ENCODE measurements at places on chromosomes 5 and 9.

- no peak for DNase-seq
These were observed 489.5 kb upstream of the EDIL3 start for GRCh38 chr5:84874196-84874595.

DNA sequence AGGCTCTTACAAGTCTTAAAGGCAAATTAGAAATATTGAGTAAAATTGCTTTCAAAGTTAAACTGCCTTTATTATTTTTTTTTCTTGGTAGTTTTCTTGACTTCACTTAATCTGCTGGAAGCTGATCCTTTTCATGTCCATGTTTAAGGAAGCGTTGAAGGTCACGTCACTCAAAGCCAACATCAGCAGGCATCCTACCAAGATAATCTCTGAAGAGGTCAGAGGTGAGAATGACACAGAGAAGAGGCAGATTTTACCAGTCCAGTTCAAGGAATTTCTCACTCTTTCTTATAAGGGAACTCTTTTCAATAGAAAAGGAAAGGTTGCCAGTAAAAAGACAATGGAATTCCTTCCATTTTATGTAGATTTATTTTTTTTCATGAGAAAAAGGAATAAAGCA, 259.8 kb downstream of the ANXA1 start:
- no peak for DNase-seq

GRCh38 chr9:14203356-14204056, 110.4 kb downstream of the NFIB start:
- DNase-seq: no peak

GRCh38 chr5:51518607-51519006, 135.4 kb downstream of the ISL1 start:
- no peak for DNase-seq

GRCh38 chr5:80755626-80756025, 100.8 kb upstream of the DHFR start:
- DNase-seq: no peak

DNA sequence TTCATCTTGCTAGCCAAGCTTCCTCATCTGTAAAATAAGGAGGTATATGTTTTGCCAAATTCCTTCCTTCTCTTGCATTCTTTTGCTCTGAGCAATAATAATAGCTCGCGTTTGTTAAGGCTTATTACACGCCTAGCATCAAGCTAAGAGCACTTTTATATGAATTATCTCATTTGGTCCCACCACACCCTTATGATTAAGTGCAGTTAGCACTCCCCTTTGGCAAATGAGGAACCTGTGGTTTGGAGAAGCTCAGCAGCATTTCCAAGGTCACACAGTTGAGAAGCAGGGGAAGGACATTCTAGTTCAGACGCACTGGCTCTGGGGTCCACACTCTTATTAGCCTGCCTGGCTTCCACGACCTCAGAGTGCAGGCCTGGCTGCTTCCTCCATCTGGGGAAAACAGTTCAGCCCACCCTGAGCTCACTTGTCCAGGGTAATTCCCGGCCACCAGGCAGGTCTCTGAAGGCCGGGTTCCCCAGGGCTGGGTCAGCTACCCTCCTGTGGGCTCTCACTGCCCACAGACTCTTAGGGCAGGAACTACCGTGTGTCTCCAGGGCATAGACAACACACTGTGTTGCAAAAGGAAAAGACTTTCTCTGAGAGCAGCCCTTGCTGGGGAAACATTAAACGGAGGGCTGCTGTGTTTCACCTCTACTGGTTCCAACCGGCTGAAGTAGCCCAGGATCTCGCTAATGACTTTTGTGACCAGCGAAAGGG, 9.9 kb upstream of the FBP1 start:
- DNase-seq: no peak

DNA sequence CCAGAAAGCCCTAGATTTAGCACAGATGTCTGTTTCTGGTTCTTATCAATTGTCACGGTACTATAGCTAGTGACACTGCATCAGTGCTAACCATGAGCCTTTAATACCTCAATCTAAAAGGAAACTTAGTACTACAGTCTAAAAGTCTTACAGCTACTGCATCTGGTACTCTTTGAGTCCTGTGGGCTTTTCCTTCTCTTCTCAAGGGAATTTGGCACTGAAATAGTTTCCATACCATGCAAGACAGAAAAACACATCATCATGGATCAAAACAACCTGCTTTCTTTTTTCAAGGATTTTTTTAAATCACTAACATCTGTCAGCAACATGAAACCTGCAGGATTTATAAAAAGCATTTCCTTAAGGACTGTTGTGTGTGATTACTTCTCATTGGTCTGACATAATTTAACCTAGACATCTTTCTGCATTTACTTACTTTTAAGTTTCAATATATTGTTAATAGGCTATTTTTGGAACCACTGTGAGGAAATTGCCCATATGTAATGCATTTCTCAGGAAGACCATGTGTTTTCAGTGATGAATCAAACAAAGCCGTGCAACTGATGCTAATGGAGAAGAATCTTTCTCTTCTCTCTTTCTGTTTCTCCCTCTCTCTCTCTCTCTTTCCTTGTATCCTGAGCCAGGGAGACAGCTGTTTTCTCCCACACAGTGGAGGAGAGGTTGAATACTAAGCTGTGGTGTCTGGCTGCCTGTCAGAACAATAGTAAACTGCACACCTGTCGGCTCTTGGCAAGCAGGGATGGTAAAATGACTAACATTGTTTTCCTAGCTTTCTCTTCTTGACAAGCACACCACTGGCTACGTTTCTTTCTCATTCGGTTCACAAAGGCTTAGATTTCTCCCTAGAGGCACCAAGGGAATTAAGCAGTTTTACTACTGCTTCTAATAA, 273.4 kb downstream of the CSNK1G3 start:
- no peak for DNase-seq

GRCh38 chr9:132923346-132923902, 21.0 kb downstream of the TSC1 start:
- DNase-seq: no peak

- no peak for DNase-seq
These were observed 461.3 kb upstream of the CLINT1 start for GRCh38 chr5:158320178-158320674.

DNA sequence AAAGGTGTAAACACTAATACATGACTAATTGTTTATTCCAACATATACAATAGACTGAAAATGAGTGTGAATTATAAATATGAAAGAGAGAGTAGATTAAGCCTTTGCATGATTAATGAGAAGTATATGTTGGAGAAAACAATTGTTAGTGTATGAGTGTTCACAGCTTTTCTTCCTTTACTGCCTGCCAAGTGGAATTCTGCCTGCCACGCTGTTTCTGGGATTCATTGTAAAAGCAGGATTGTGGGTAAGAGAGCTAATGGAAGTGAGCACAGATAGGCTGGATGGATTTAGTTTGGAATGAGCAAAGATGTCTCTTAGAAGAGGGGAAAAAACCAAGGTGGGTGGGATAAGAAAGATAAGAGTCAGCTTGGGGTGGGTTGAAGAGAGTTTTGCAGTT, 129.6 kb upstream of the NMUR2 start:
- DNase-seq: no peak

DNA sequence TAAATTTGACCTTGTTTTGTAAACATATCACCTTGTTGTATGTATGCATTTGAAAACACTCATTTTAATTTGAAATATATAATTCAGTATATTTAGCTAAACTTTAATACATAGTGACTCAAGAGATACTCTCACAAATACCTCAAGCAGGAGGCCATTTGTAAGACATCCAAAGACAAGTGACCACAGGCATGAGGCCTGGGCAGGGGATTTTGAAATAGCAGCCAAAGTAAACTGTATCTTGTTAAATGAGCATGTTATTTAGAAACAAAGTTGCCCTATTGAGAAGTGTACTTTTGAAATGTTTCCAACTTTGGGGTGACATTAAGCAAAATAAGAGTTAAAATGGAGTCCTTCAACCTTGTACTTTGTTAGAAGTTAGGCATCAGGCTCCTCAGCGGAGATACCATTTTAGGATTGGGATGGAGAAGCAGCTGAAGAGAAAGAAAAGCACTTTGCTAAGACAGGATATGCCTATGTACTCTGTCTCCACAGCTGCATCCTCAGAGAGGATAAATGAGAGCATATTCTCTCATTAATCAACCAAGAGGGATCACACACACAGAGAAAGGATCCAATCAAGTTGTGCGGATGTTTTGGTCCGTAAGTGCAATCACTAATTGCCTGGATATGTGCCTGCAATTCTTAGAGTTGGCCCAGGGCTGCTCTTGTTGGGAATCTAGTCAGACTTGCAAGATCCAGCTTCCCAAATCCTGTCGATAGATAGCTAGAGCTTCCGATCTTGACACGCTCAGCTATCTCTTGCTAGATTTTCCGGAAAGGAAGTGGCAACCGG, 157.5 kb upstream of the HAPLN1 start:
- no peak for DNase-seq

DNA sequence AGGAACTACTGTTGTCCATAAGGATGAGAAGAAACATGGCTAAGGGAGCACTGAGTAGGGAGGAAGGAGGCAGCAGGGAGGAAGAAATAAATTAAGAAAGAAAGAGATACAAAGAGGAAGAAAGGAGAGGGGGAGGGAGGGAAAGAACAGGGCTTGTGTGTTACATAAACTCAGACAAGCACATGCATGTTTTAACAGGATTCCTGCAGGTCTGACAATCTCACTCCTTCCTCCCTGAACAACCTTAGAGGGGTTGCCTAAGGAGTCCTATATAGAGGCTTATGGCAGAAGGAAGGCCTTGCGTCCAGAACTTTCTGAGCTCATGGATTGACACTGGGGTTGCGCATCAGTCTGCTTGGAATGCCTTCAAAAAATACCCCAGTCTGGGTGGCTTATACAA, 4.2 kb upstream of the KCNIP1 start:
- DNase-seq: no peak

- no peak for DNase-seq
These were observed 563.7 kb downstream of the CDK5RAP2 start for GRCh38 chr9:120016231-120016630.

GRCh38 chr9:36126016-36126730, 10.4 kb upstream of the GLIPR2 start:
- no peak for DNase-seq

GRCh38 chr9:108673386-108673785, 182.4 kb downstream of the ACTL7B start:
- DNase-seq: no peak

- no peak for DNase-seq
These were observed 51.8 kb downstream of the SLC1A3 start for GRCh38 chr5:36658038-36658756.

DNA sequence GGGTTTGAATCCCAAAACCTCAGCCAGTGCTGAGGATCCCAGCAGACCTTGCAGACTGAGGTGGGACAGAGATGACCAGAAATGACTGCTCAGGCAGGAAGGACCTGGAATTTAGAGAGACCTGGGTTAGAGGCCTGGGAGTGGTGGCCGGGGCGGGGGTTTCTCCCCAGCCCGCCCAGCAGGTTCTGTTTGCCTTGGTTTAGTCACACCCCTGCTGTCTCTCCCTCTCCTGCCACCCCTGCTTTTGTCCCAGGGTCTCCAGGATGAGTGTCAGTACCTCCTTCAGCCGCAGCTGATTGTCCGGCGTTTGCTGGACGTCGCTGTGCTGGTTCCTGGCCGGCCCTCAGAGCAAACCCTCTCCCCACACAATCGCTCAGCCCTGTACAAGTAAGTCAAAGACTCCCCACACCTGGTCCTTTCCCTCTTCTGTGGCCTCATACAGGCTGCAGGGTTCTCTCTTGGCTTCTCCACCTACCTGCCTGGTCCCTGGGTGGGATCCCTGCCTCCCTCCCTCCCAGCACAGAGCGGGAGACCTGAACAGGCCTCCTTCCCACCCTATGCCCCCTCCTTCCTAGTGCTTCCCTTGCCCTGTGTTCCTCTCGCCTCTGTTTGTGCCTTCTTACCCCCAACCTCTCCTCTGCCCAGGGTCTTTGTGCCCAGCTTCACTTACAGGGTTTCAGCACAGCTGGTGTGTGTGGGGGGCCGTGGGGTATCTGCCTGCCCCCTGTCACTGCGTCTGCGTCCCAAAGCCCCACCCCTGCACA, 12.0 kb downstream of the TMEM8B start:
- no peak for DNase-seq

DNA sequence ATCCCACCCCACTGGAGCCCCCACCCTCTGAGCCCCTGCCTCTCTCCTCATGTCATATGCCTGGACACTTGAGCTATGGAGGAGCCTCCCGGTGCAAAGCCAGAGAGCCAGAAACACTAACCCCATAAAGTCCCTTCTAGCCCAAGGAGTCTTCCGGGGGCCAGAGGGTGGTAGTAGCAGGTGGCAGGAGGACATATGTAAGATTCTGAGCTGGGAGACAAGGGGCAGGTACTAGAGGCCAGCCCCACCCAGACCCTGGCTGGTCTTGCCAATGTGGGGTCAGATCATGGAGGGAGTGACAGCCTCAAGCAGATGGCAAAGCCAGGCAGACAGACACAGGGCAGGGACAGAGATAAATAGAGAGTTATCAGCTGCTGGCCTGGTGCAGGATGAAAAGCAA, 63.4 kb downstream of the PSD2 start:
- no peak for DNase-seq

DNA sequence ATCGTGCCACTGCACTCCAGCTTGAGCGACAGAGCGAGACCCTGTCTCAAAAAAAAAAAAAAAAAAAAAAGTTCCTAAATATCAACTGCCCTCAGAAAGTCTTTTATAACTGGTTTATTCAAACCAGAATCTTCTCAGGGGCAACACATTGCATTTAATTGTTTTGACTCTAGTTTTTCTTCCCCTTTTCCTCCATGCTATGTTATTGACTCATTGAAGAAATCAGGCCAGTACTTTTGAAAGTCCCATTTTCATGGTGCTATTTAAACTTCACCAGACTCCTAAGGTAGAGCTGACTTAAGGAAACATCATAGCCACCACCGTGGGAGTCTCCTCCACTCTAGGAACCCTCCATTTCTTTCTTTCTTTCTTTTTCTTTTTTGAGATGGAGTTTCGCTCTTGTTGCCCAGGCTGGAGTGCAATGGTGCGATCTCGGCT, 83.1 kb upstream of the IL6ST start:
- no peak for DNase-seq

DNA sequence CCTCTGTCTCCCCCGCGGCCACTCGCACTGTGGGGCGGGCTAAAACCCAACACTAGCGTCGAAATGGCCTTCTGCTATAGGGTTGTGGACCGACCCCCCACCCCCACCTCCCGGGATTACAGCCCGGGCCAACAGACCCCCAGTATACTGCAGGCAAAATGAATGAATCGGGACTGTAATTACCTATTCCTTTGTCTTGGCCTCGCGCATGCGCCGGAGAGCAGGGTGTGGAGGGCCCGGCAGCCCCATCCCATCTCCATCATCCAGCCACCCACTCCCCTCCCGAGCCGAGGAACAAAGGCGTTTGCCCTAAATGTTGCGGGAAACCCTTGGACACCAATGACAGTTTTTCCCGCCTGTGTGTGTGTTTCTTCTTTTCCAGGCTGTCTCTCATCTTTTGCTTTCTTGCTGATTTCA, 1.6 kb downstream of the BASP1 start:
- no peak for DNase-seq

DNA sequence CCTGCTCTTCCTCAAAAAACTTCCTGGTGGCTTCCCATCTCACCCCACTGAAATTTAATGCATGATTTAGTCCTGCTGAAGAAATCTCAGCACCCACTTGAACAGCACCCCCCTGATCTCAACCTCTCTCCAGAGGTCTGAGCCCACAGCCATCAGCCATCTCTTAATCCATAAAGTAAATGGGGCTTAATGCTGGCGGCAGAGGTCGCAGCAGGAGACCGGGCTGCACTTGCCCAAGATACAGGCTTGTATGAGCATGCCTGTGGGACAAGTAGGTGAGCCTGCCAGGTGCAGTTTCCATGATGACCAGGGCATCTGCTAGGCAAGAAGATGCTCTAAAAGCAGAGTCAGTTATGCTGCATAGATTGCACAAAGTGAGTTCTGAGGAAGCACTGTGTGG, 52.4 kb upstream of the CTXN3 start:
- no peak for DNase-seq

Data from activated naive CD4-positive, alpha-beta T cell (primary cell).